ENCODE measurements at places on chromosomes 13 and 19. TPM values are rescaled to one million over a fixed set of nuclear protein-coding genes. Genes with fewer than 3 reads are reported as not detected.

- DNase-seq, result peak; percentile 78
These were observed 52.0 kb downstream of the NWD1 start for GRCh38 chr19:16771618-16772017.

DNA sequence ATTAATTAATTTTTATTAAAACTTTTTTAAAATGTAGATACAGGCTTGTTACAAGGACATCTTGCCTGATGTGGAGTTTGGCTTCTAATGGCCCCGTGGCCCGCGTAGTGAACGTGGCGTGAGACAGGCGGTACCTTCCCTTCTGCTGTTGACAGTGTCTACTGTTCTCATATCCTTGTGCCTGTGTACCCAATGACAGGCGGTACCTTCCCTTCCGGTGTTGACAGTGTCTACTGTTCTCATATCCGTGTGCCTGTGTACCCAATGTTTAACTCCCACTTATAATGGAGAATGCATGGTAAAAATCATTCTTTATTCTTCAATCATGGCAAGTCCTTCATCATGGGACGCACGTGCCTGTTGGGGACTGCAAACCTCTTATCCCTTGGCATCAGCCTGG, 79.1 kb upstream of the ZNF835 start:
- no peak for DNase-seq

DNA sequence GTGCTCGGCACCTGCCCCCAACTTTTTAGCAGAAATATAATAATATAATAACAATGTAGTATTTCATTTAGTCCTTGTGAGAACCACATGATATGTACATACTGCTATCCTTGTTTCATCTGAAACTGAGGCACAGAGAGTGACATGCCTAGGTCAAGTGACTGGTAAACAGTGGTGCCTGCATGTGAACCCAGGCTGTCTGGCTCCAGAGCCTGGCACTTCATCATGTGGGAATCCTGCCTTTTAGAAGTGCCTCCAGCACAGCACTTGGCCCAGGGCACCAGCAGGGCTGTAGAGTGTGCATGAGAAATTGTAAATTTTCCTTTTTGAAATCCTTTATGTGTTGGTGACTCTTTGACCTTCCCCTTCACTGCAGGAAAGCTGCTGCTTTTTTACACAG, 27.4 kb downstream of the PRAM1 start:
- no peak for DNase-seq

DNA sequence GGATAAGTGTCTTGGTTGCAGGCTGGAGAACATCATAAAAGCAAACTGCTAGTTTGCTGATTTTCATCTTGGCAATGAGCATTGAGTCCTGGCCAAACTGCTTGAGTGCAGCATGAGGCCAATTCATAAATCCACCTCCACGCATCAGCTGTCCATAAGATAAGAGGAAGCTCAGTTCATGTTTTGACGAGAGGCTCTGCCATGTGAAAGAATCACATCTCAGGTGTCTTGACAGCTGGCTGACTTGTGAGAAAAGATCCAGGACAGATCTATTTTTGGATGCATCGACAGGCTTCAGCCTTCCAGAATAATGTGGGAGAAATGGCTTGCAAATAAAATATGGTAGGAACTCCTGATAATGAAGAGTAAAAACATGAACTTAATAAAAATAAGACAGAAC, 5.4 kb upstream of the ZNF682 start:
- DNase-seq, result no peak

- no peak for DNase-seq
These were observed 13.2 kb downstream of the CBY2 start for GRCh38 chr13:45715351-45715750.

ZNF606 gene
- 0.07 TPM for total RNA-seq

TEX101 gene
- total RNA-seq, result not detected

DNA sequence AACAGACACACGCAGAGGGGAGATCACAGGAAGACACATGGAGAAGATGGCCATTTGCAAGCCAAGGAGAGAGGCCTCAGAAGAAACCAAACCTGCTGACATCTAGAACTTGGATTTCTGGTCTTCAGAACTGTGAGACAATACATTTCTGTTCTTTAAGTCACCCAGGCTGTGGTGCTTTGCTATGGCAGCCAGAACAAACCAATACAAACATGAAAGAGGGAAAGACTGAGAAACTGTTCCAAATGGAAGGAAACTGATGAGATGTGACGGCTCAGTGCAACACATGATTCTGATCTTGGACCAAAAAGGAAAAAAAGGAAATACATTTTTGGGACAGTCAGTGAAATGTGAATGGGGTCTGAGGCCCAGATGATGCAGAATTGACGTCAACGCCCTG, 30.2 kb upstream of the SACS start:
- no peak for DNase-seq

DNA sequence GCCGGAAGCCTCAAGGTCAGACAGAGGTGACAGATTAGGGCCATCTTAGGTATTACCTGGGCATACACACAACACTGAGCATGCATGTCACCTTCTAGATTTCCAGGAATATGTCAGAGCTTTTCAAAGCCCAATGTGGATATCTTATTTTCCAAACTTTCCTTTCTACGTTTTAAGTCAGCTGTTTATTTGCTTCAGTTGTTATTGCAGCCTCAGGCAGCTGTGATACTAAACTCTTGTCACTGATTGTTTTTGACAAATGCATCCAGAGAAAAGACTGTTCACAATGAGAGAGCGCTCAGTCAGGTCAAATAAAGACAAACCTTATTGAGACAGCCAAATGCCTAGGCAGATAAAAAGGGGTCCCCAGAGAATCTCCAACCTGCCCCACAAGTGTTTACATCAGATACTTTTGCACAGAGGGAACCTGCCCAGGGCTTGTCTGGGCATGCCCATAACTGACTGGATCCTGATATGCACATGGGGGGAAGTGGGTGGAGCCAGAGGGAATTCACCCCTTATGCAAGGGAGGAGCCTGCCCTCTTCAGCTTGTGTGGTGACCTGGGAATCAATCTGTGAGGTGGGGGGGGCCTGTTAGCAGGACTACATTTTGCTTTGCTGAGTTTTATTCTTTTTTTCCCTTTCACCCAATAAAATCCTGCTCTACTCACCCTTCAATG, 28.5 kb downstream of the MED4 start:
- DNase-seq, result peak; percentile 24

HTR2A gene
- total RNA-seq, result 0.02 TPM

- DNase-seq, result no peak
These were observed 995 bp upstream of the MKNK2 start for GRCh38 chr19:2051773-2052704.

GRCh38 chr19:10681658-10682057, 19.6 kb upstream of the QTRT1 start:
- no peak for DNase-seq

- DNase-seq, result no peak
These were observed 25.8 kb downstream of the LHFPL6 start for GRCh38 chr13:39577203-39577602.

DNA sequence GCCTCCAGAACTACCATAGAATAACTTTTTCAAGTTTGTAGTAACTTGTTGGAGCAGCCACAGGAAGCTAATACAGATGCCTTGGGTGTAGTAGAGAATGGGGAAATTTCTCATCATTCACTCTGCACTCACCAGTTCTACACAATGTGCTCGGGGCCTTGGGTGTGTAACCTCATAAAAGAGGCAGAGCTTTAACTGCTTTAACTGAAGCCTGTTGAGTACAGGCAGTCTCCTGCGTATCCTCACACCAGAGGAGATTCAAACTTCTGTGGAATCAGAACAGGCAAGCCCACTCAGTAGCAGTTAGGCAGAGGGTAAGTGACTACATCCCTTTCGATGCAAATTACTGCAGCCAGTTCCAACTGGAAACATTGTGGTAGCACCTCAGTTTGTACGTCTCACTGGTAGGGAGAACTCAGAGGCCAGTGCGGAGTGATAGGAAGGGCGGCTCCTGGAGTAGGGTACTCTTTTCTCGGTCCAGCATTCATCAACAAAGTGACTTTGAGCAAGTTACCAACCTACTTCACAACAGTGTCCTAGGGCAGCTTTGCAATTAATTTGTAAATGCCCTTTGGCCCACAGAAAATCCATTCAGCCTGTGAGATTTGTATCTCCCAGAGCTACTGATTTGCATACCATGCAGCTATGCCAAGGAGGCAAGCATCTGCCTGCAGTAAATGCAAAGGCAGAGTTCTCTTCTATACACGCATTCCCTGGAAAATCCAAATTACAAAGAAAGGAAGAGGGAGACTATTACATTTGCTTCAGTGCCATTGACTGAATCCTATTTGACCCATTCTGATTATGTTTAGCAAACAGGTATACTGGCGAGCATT, 904.3 kb downstream of the DIAPH3 start:
- no peak for DNase-seq

DNA sequence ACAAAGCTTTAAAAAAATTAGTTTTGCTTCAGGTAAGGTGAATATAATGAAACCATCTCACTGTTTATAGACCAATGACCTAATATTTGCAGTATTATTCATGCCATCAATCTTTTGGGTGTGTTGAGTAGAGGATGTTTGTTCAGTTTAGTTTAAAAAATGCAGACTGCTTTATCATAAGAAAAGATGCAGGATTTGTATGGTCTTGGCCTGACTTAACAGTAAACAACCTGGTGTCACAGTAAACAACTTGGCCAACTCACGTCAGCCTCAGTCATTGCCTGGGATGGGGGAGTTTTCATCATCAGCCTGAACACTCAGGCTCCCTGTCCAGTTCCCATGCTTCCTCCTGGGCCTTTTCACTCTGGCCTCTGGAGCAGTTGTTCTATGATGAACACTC, 55.1 kb downstream of the LMO7 start:
- DNase-seq, result no peak

DNA sequence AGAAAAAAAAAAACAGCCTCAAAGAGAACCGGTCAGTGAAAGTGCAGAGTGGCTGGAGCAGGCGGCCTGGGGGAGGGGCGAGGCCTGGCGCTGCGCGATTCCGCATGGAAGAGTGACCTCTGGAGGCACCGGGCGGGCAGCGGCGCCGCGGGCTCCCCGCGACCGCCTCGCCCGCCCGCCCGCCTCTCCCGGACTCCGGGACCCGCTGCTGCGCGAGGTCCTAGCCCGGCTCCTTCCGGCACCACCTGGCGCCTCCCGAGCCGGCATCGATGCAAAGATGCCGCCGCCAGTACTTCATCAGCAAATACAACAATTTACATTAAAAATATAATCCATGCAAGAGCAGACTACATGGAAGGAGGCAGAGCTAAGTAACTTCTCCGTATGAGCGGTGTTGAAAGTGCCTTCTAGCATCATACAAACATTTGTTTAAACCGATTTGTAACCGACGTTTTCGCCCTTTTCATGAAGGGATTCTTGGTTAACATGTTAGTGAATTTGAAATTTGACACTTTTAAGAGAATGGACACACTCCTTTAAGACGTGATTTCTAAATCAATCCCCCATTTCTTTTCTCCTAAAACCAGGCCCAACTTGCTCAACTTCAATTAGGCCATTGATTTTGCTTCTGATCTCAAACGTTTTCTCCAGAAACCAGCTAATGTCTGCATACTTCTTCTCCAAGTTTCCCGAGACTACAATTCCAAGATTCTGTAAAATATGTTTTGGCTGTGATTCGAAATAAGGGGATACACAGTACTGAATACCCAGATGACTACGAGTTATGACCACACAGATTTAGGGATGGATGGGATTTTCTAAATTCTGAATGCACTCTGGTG, 2.1 kb downstream of the EFNB2 start:
- peak; percentile 64 for DNase-seq

RFX2 gene
- 10.0 TPM for total RNA-seq

SIGLEC14 gene
- not detected for total RNA-seq

EHD2 gene
- total RNA-seq, result 28.6 TPM

DNA sequence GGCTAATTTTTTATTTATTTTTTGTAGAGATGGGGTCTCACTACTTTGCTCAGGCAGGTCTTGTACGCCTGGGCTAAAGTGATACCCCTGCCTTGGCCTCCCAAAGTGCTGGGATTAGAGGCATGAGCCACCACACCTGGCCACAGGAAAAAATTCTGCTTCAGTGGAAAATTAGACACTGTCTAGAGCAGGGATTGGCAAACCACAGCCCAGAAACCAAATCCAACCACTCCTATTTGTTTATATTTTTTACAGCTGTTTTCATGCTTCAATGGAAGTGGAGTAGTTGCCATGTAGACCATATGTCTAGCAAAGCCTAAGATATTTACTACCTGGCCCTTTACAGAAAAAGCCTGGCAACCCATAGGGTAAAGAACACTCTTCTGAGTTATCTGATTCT, 123.7 kb upstream of the MRI1 start:
- DNase-seq, result no peak

- DNase-seq, result no peak
These were observed 332.6 kb downstream of the SLITRK1 start for GRCh38 chr13:83549671-83550070.

RXFP2 gene
- total RNA-seq, result not detected

GRCh38 chr13:42039457-42039945, 8.9 kb upstream of the DGKH start:
- DNase-seq, result peak; percentile 51

ADAMTS10 gene
- 8.1 TPM for total RNA-seq

- DNase-seq, result no peak
These were observed 5.8 kb downstream of the SLC39A3 start for GRCh38 chr19:2733930-2734588.

TEAD2 gene
- 37.1 TPM for total RNA-seq

GRCh38 chr19:13989487-13989886, 16.6 kb downstream of the RFX1 start:
- DNase-seq, result no peak

- peak; percentile 19 for DNase-seq
These were observed 530 bp downstream of the MAU2 start for GRCh38 chr19:19321141-19321577.

- peak; percentile 31 for DNase-seq
These were observed 1438.1 kb downstream of the UQCRFS1 start for GRCh38 chr19:27774827-27775226.

GRCh38 chr13:53490752-53491151, 462.1 kb downstream of the OLFM4 start:
- DNase-seq, result no peak

WDR88 gene
- total RNA-seq, result not detected

DNA sequence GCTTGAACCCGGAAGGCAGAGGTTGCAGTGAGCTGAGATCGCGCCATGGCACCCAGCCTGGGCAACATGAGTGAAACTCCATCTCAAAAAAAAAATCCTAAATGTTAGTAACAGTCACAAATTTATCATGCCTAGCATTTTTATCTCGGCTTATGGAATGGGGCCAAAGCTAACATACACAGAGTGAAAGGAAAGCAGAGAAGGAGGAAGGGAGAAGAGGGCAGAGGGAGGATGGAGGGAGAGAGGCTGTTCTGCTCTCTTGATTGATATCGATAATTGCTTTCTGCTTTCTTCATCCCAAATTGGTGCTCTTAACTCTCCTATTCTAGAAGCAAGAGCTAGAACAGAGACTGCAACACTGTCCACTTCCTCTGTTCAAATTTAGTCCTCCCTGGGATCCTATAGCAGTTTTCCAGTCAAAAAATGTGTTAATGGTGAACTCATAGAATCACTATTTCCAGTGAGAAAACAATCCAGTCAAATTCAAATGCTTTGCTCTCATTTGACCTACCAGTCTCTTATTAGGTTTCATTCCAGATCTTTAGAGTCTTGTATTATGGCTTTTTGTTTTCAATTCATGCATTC, 15.8 kb upstream of the TUBGCP3 start:
- DNase-seq, result peak; percentile 28

SLITRK5 gene
- total RNA-seq, result 0.57 TPM

- DNase-seq, result no peak
These were observed 850.9 kb upstream of the PCDH9 start for GRCh38 chr13:68081061-68081460.

AMER2 gene
- total RNA-seq, result not detected

ALKBH6 gene
- 43.4 TPM for total RNA-seq

- DNase-seq, result peak; percentile 64
These were observed 54.7 kb downstream of the MBNL2 start for GRCh38 chr13:97276862-97277269.
